ENCODE measurements at places on chromosomes 12 and 14.

- DNase-seq = no peak
Measured at GRCh38 chr14:39488600-39488999, 56.4 kb upstream of the FBXO33 start.

DNA sequence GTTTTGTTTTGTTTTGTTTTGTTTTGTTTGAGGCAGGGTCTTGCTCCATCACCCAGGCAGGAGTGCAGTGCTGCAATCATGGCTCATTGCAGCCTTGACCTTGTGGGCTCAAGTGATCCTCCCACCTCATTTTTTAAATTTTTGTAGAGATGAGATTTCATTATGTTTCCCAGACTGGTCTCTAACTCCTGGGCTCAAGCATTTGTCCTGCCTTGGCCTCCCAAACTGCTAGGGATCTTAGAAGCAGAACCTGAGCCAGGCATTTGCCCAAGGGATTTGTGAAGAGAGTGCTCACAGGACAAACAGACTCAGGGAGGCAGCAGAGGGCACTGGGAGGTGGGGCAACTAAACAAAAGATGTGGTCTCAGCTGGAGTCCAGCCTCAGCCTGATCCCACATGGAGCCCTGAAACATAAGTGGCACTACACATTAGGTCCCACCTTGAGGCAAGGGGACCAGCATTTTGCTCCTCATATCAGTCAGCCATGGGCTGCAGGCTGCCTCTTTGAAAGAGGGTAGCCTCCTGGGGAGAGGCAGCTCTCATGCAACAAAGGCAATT is 86.2 kb upstream of the CMKLR1 start:
- no peak for DNase-seq

DNA sequence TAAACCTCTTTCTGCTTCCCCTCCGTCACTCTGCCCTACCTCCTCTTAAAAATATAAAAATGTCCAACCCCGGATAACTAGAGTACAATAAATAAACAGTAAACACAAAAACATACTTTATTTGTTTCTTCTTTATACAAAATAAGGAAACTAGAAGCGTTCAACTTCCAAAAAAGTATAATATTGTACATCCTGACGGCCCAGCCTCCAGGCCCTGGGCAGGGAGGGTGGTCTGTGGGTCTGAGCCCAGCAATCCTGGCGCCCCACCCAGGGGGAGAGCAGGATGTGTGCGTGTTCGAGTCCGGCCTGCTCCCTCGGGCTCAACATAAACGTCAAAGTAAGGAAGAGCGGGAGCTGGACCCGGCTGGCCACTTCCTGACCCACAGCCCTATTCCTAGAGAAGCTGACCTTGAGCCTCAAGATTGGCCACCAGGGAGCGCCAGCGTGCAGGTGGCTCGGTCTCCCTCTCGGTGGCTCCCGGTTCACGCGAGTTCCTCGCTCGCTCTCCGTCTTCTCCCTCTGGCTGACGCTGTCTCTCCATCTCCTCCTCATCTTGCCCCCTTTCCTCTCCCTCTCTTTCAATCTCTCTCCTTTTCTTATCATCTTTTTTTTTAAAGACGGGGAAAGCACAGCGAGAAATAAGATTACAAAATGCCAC is 9.4 kb downstream of the LHX5 start:
- DNase-seq = peak; percentile 67

DNA sequence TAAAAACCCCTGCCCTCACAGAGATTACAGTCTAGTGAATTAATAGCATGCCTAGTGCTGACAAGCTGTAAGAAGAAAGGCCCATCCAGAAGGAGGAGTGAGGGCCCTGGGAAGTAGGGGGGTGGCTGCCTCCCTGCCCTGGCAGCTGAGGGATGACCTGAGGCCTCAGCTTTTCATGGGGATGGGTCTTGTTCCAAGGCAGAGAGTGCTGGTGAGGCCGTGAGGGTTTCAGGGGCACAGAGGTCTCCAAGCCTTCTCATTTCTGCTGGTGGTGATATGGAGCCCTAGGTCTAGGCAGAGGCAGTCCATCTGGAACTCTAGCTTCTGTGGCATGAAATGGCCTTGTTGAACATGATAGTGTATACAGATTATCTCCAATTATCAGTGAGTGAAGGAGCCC is 114.4 kb downstream of the ZFP36L1 start:
- no peak for DNase-seq
